ENCODE measurements at places on chromosomes 7 and 10. TPM values are rescaled to one million over a fixed set of nuclear protein-coding genes. Genes with fewer than 3 reads are reported as not detected.

Gene RASA4B
- 4.8 TPM for total RNA-seq

Gene IDI2
- total RNA-seq, result not detected

Gene CLCN1
- 0.10 TPM for total RNA-seq

Gene CYP3A4
- total RNA-seq, result 0.46 TPM

Gene OR2A1
- not detected for total RNA-seq

Gene ACTL6B
- total RNA-seq, result not detected

Gene HHEX
- 5.8 TPM for total RNA-seq

Gene HOXA13
- not detected for total RNA-seq

Gene LIPM
- total RNA-seq, result not detected

- no peaks in the 10 kb centered on the region for H3K27me3 ChIP-seq
- H3K36me3 ChIP-seq, result no peaks in the 10 kb centered on the region
- no peak overlapping the region for H3K4me3 ChIP-seq
- H3K4me1 ChIP-seq, result no peaks in the 10 kb centered on the region
- H3K27ac ChIP-seq, result no peak overlapping the region
Observed at GRCh38 chr7:126924477-126924876, 328.3 kb downstream of the GRM8 start.

GRCh38 chr10:121573538-121573941 is 24.7 kb downstream of the FGFR2 start:
- no peak overlapping the region for H3K27ac ChIP-seq
- H3K36me3 ChIP-seq, result no peaks in the 10 kb centered on the region
- H3K27me3 ChIP-seq, result no peaks in the 10 kb centered on the region
- H3K4me3 ChIP-seq, result no peak overlapping the region
- no peaks in the 10 kb centered on the region for H3K4me1 ChIP-seq
- DNase-seq, result no peak

- no peaks in the 10 kb centered on the region for H3K4me1 ChIP-seq
- H3K36me3 ChIP-seq, result no peaks in the 10 kb centered on the region
- H3K27me3 ChIP-seq, result no peaks in the 10 kb centered on the region
Observed at GRCh38 chr7:1706381-1706720, 36.3 kb downstream of the ELFN1 start.

DNA sequence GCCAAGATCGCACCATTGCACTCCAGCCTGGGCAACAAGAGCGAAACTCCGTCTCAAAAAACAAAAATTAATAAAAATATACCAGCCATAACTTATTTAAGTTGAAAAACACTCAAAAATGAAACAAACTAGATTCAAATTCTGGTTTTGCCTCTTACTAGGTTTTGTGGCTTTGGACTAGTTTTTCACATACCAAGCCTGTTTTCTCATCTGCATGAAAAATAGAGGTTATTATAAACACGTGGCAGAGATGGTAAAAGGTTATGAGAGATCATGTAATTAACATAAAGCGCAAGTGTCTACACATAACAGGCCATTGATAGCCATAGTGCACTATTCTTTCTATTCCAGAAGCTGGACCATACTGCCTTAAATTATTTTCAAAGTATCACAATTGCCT is 35.5 kb upstream of the CABCOCO1 start:
- peaks cover 8% of the 10 kb centered on the region for H3K4me1 ChIP-seq
- DNase-seq, result no peak
- H3K27ac ChIP-seq, result no peak overlapping the region
- no peaks in the 10 kb centered on the region for H3K36me3 ChIP-seq

GRCh38 chr10:53395449-53395848 is 622.9 kb upstream of the MBL2 start:
- no peaks in the 10 kb centered on the region for H3K4me1 ChIP-seq
- H3K27me3 ChIP-seq, result no peaks in the 10 kb centered on the region
- H3K27ac ChIP-seq, result no peak overlapping the region
- no peak for DNase-seq
- H3K36me3 ChIP-seq, result no peaks in the 10 kb centered on the region

- no peaks in the 10 kb centered on the region for H3K27me3 ChIP-seq
- peak; percentile 22 for DNase-seq
- peaks cover 5% of the 10 kb centered on the region for H3K4me1 ChIP-seq
- H3K4me3 ChIP-seq, result no peak overlapping the region
- no peak overlapping the region for H3K27ac ChIP-seq
Observed at GRCh38 chr7:82677493-82677892, 233.9 kb upstream of the CACNA2D1 start.

GRCh38 chr7:45984386-45985295 is 63.6 kb upstream of the IGFBP3 start:
- DNase-seq, result no peak
- no peaks in the 10 kb centered on the region for H3K4me1 ChIP-seq
- H3K4me3 ChIP-seq, result no peak overlapping the region
- no peaks in the 10 kb centered on the region for H3K36me3 ChIP-seq

DNA sequence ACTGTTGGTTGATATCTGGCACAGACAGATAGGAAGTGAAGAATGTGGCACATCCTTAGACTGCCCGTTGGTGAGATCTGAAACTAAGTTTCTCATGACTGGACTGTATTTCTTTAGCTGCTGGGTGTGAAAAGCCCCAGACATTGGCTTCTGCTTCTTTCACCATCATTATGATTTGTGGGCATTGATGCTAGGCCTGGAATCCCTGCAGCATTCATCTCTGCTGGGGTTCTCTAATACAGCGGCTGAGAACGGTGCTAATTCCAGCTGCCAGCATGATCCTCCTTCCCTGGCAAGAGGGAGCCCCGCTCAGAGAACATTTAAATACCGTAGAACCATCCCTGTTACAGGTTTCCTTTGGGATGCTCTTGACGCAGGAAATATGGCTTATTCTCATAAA is 26.2 kb downstream of the RBM20 start:
- no peaks in the 10 kb centered on the region for H3K4me1 ChIP-seq
- H3K27ac ChIP-seq, result no peak overlapping the region
- no peak overlapping the region for H3K4me3 ChIP-seq
- DNase-seq, result no peak
- H3K36me3 ChIP-seq, result no peaks in the 10 kb centered on the region
- H3K27me3 ChIP-seq, result no peaks in the 10 kb centered on the region

DNA sequence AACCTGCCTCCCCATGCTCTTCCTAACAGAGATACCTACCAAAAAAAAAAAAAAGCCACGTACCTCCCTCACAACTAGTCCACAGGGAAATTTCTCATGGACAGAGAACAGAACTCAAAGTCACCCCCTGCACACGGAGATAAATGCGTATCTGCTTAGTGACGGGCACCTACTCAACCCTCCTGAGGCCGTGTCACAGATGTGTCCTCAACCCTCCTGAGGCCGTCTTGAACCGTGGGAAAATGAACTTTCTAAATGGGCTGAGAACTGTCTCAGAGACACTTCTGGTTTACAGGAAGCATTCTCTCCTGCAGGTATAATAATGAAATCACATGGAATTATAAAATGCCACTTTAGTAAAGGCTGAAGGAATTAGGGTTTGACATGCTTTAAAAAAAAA is 155.9 kb downstream of the DIP2C start:
- H3K4me3 ChIP-seq, result no peak overlapping the region
- H3K36me3 ChIP-seq, result no peaks in the 10 kb centered on the region
- H3K27me3 ChIP-seq, result no peaks in the 10 kb centered on the region
- peak; percentile 6 for DNase-seq
- no peak overlapping the region for H3K27ac ChIP-seq
- H3K4me1 ChIP-seq, result no peaks in the 10 kb centered on the region

- H3K36me3 ChIP-seq, result no peaks in the 10 kb centered on the region
- H3K27me3 ChIP-seq, result no peaks in the 10 kb centered on the region
- H3K4me3 ChIP-seq, result no peak overlapping the region
- DNase-seq, result no peak
Observed at GRCh38 chr10:119341459-119342301, 134.3 kb downstream of the GRK5 start.

GRCh38 chr10:129741280-129741977 is 222.6 kb downstream of the EBF3 start:
- H3K27me3 ChIP-seq, result no peaks in the 10 kb centered on the region
- H3K27ac ChIP-seq, result no peak overlapping the region
- DNase-seq, result peak; percentile 46
- no peaks in the 10 kb centered on the region for H3K36me3 ChIP-seq
- H3K4me3 ChIP-seq, result no peak overlapping the region

GRCh38 chr7:91570560-91570959 is 306.3 kb downstream of the FZD1 start:
- H3K36me3 ChIP-seq, result no peaks in the 10 kb centered on the region
- no peaks in the 10 kb centered on the region for H3K27me3 ChIP-seq
- DNase-seq, result no peak
- H3K4me3 ChIP-seq, result no peak overlapping the region
- no peak overlapping the region for H3K27ac ChIP-seq
- H3K4me1 ChIP-seq, result no peaks in the 10 kb centered on the region

DNA sequence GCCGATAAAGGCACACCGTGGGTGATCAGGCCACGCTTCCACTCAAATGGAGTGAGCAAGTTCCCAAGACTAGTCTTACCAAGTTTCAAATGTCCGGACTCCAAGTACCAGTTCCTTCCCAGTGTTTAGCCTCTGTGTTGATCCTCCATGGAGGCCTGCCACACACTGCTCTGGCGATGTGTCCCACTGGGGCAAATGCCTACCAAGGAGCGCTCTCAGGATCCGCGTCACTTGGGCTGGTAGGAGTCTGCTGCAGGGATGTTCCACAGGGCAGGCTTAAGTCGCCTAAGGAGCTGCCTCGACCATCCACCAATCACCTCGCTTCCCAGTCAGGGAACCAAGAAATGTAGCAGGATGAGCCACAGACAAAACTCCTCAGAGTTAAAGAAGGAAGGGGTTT is 17.4 kb upstream of the MRLN start:
- H3K4me3 ChIP-seq, result no peak overlapping the region
- H3K36me3 ChIP-seq, result no peaks in the 10 kb centered on the region
- H3K4me1 ChIP-seq, result no peaks in the 10 kb centered on the region
- H3K27ac ChIP-seq, result no peak overlapping the region

GRCh38 chr10:132096223-132096622 is 30.5 kb downstream of the JAKMIP3 start:
- no peaks in the 10 kb centered on the region for H3K27me3 ChIP-seq
- no peak overlapping the region for H3K27ac ChIP-seq
- DNase-seq, result peak; percentile 16
- no peaks in the 10 kb centered on the region for H3K36me3 ChIP-seq
- H3K4me1 ChIP-seq, result no peaks in the 10 kb centered on the region
- H3K4me3 ChIP-seq, result no peak overlapping the region

GRCh38 chr10:76234499-76235226 is 803.2 kb downstream of the LRMDA start:
- peak overlapping the region; percentile 37 for H3K27ac ChIP-seq
- H3K4me1 ChIP-seq, result peaks cover 8% of the 10 kb centered on the region
- no peak for DNase-seq

- no peak for DNase-seq
- no peaks in the 10 kb centered on the region for H3K27me3 ChIP-seq
- no peaks in the 10 kb centered on the region for H3K4me1 ChIP-seq
- no peaks in the 10 kb centered on the region for H3K36me3 ChIP-seq
- H3K27ac ChIP-seq, result no peak overlapping the region
Observed at GRCh38 chr7:140526787-140527664, 47.7 kb upstream of the MKRN1 start.

DNA sequence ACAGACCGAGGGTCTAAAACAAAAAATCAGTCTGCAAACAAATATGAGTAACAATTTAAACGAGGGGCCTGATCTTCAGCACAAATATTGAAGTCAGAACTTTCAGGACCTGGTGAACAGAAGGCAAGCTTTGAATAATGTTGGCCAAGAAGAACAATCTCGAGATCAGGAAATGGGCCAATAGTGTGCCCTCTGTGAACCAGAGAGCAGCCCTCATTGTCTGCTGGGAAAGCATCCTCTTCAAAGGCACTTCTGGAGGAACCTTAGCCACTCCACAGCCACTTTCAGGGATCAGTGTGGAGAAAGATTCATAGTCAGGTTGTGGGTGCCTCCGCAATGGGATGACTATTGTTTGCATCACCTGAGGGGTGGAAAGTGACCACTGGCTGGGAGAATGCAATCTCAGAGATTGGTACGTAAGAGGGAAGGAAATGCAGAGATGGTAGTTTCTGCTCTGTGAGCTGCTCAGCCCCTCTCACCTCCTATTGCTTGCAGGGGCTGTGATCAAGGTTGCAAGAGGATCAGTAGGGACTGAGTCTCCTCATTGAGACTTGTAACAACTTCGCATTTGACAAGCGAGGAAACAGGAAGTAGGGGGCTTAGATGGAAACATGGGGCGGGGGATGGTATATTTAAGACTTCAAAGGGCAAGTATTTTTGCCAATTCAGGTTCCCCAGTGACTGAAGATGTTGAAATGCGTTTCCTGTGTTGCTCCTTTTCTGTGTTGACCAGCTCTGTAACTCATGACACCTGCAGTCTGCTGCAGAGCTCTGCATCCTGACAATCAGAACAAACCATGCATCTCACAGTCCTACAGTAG is 28.4 kb upstream of the IFRD1 start:
- no peaks in the 10 kb centered on the region for H3K36me3 ChIP-seq
- H3K4me1 ChIP-seq, result peaks cover 12% of the 10 kb centered on the region
- H3K4me3 ChIP-seq, result no peak overlapping the region
- peak overlapping the region; percentile 76 for H3K27ac ChIP-seq
- DNase-seq, result peak; percentile 29
- H3K27me3 ChIP-seq, result no peaks in the 10 kb centered on the region

DNA sequence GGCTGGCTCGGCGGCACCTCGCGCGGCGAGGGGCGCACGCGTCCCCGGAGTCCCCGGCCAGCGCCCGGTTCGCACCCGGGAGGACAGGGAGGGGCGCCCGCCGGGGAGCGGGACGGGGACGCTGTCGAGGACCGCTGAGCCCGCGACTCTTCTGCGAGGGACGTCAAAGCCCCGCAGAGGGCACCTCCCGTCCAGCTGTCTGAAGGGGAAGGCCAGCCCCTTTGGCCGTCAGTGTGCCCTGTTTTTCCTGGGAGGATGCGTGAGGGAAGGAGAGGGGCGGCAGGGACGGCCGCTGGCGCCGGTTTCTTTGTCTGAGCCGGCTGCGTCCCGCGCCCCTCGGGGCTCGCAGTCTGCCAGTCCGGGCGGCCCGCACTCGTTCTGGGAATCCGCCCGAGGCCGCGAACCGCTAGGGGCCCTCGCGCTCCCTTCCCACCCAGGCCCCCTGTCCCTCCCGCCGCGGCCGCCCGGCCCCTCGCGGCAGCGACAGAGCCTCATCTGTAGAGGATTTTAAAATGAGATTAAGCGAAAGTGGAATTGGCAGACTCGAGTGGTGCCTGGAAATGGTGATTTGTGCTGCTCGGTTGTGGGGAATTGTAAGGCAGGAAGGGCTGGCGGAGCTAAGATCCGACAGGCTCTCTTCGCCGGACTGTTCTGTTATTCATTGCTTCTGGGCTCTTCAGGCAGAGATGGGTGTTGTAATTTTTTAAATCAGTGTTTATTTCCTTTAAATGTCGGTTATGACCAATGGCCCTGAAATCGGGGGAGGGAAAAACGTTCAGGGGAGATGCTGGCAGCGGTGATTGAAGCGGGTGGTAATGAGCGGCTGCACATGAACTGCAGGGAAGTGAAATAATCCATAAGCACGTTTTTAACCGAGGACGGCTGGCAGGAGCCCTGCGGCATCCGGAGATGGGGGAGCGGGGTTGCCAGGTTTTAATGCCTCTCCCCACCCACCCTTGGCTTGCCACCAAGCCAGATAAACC is 618 bp upstream of the RELN start:
- H3K36me3 ChIP-seq, result no peaks in the 10 kb centered on the region
- peak overlapping the region; percentile 54 for H3K4me3 ChIP-seq
- DNase-seq, result peak; percentile 85
- H3K4me1 ChIP-seq, result peaks cover 18% of the 10 kb centered on the region

GRCh38 chr10:97931041-97931440 is 81.4 kb downstream of the GOLGA7B start:
- H3K4me3 ChIP-seq, result no peak overlapping the region
- no peaks in the 10 kb centered on the region for H3K4me1 ChIP-seq
- H3K36me3 ChIP-seq, result no peaks in the 10 kb centered on the region

- no peak for DNase-seq
- no peak overlapping the region for H3K27ac ChIP-seq
- no peaks in the 10 kb centered on the region for H3K4me1 ChIP-seq
- H3K4me3 ChIP-seq, result no peak overlapping the region
- H3K36me3 ChIP-seq, result no peaks in the 10 kb centered on the region
- no peaks in the 10 kb centered on the region for H3K27me3 ChIP-seq
Observed at GRCh38 chr7:104838537-104839299, 175.3 kb upstream of the KMT2E start.
